ENCODE measurements at places on chromosomes 5 and 9. TPM values are rescaled to one million over a fixed set of nuclear protein-coding genes. Genes with fewer than 3 reads are reported as not detected.
A peak's percentile ranks its signal among the peaks of the same experiment; 100 is the strongest.

Gene INSL4
- total RNA-seq: not detected

Gene CCDC127
- 7.0 TPM for total RNA-seq

GRCh38 chr5:139901251-139901575 lies 105.6 kb downstream of the PSD2 start:
- H3K4me3 ChIP-seq: no peak overlapping the region
- H3K36me3 ChIP-seq: no peaks in the 10 kb centered on the region
- H3K27me3 ChIP-seq: peaks cover 23% of the 10 kb centered on the region
- no peak for DNase-seq
- no peaks in the 10 kb centered on the region for H3K4me1 ChIP-seq
- no peak overlapping the region for H3K27ac ChIP-seq

DNA sequence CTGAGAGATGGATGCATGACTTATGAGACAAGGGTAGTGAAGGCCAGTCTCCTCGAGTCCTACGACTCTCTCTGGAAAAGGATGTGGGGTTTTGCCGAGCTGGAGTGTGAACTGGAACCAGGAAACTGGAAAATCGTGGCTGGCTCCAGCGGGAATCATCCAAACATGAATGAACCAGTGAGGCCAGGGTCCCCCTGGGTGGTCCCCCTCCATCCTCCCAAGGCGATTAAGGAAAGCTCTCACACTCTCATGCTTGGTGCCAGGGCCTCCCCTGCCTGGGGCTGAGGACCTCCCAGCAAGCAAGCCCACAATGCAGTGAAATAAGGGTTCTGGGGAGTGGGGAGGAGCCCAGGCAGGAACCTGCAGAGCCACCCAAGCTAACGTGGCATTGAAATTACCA lies 9.6 kb upstream of the AMBP start:
- H3K4me3 ChIP-seq: no peak overlapping the region
- H3K36me3 ChIP-seq: no peaks in the 10 kb centered on the region

Gene ARAP3
- total RNA-seq: 3.2 TPM

DNA sequence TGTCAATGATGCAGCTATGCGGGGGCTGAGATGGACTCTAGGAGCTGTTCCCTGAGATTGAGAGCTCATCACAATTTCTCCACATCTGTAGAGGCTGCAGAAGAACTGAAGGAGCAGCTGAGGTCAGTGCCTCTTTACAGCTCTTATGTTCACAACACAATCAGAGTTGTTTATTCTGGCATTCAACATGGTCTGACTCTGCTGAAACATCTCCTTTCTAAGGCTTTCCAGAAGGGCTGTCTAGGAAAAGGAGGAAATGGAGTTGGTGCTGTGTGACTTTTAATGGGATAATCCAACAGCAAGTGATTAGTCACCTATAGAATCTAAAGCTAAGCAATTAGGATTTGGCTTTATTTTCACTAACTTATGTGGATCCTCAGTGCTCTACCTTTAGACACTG lies 6.0 kb downstream of the POU5F2 start:
- peaks cover 26% of the 10 kb centered on the region for H3K36me3 ChIP-seq
- H3K27me3 ChIP-seq: no peaks in the 10 kb centered on the region
- H3K4me1 ChIP-seq: no peaks in the 10 kb centered on the region
- DNase-seq: no peak
- H3K27ac ChIP-seq: no peak overlapping the region

- peaks cover 30% of the 10 kb centered on the region for H3K4me1 ChIP-seq
- no peak overlapping the region for H3K4me3 ChIP-seq
- H3K27ac ChIP-seq: peak overlapping the region; percentile 26
- H3K27me3 ChIP-seq: no peaks in the 10 kb centered on the region
- DNase-seq: peak; percentile 37
- H3K36me3 ChIP-seq: no peaks in the 10 kb centered on the region
These were observed 44.7 kb downstream of the RGS3 start for GRCh38 chr9:113508111-113508749.

- DNase-seq: no peak
- H3K36me3 ChIP-seq: no peaks in the 10 kb centered on the region
- no peaks in the 10 kb centered on the region for H3K4me1 ChIP-seq
- H3K4me3 ChIP-seq: no peak overlapping the region
These were observed 90.6 kb upstream of the HAND1 start for GRCh38 chr5:154568589-154568988.

GRCh38 chr5:156434471-156434870 lies 107.5 kb downstream of the SGCD start:
- no peak overlapping the region for H3K4me3 ChIP-seq
- no peaks in the 10 kb centered on the region for H3K36me3 ChIP-seq
- no peak for DNase-seq
- H3K27me3 ChIP-seq: peaks cover 9% of the 10 kb centered on the region
- H3K27ac ChIP-seq: no peak overlapping the region

Gene ISOC1
- total RNA-seq: 21.5 TPM

DNA sequence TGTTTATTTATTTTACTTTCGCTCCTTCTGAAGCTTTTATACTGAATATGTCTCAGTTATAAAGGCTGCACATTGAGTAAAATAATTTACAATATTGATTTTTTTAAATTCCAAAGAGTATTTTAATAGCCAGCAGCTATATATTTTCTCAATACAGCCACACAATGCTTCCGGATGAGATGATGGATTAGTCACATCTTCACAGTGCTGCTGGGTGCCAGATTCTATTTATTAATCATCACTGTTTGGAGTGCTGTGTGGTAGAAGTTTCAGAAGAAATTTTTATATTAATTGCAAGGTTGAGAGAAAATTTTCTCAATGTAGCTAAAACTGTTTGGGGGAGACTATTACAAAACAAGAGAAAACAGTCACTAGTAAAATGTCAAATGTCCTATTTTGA lies 989.8 kb downstream of the TLE4 start:
- H3K4me1 ChIP-seq: no peaks in the 10 kb centered on the region
- H3K4me3 ChIP-seq: no peak overlapping the region
- no peaks in the 10 kb centered on the region for H3K27me3 ChIP-seq
- DNase-seq: no peak
- no peak overlapping the region for H3K27ac ChIP-seq

DNA sequence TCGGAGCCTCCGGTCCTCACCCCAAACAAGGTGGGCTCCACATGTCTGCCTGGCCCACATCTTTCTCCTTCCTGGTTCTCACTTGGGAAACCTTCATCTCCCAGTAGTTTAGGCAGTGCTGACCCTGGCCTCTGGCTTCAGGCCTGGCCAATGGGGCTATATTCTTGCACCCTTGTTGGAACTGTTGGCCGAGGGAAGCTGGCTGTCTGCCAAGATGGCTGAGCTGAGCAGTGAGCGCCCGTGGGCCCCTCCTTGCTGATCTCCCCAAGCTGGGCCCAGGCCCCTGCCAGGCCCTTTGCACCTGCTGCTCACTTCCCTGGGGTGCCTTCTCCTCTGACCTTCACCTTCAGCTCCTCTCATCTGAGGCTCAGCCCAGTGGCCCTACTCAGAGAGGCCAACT lies 31.3 kb downstream of the TSPAN17 start:
- no peak overlapping the region for H3K4me3 ChIP-seq
- H3K36me3 ChIP-seq: no peaks in the 10 kb centered on the region

DNA sequence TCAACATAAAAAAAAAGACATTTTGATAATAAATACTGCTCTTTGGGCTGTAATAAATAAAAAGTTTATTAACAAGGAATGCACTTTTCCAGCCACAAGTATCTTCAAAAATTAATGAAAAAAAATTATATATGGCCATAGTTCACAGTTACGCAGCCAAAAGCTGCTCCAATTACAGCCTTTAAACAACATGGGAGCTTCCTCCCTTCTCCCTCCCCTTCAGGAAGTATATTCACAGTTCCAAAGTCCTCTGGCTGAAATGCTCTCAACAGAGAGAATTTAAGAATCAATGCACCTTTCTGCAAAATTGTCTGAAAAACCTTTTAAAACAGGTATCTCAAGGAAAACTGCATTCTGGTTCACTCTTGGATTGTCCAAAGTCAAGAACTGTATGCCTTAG lies 5.9 kb downstream of the PLK2 start:
- peaks cover 13% of the 10 kb centered on the region for H3K27me3 ChIP-seq
- H3K27ac ChIP-seq: no peak overlapping the region
- no peak for DNase-seq
- peaks cover 3% of the 10 kb centered on the region for H3K4me1 ChIP-seq
- H3K4me3 ChIP-seq: no peak overlapping the region

- no peak for DNase-seq
- H3K4me3 ChIP-seq: no peak overlapping the region
- H3K36me3 ChIP-seq: no peaks in the 10 kb centered on the region
- H3K27me3 ChIP-seq: no peaks in the 10 kb centered on the region
- no peak overlapping the region for H3K27ac ChIP-seq
These were observed 74.3 kb downstream of the MUSK start for GRCh38 chr9:110742741-110743371.

DNA sequence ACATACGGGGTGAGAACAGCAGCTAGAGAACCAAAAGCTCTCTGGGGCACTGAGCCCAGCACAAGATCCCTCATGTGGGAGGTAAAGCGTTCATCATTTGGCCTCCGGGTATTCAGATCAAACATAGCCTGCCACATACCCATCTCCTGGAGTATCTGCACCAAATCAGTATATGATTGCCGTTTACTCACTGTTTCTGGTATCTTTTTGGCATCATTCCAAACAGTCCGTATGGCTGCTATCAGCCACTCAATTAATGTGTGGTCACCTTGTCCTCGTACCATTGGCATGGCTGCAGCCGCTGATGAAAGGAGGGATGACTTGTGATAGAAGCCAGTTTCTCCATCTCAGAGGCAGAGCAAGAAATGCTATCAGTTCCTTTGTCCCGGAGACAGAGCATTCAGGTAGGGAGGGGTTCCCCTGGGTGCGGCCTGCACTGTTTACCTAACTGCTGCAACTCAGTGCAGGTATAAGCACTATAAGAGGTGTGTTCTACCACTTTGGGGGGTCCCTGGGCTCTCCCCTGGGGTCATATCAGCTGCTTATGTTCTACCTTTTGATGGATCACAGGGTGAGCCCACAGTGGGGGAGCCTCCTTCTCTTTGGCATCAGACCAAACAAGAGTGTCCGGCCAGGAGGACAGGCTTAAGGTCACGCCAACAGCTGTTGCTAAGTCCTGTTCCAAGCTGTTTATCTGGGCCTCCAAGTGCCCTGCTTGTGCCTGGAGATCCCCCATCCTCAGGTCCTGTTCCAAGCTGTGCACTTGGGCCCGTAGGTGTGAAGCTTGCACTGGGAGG lies 9.4 kb downstream of the DMAC1 start:
- peaks cover 19% of the 10 kb centered on the region for H3K36me3 ChIP-seq
- H3K4me1 ChIP-seq: peaks cover 8% of the 10 kb centered on the region
- H3K27me3 ChIP-seq: no peaks in the 10 kb centered on the region
- no peak overlapping the region for H3K4me3 ChIP-seq
- DNase-seq: no peak
- no peak overlapping the region for H3K27ac ChIP-seq

DNA sequence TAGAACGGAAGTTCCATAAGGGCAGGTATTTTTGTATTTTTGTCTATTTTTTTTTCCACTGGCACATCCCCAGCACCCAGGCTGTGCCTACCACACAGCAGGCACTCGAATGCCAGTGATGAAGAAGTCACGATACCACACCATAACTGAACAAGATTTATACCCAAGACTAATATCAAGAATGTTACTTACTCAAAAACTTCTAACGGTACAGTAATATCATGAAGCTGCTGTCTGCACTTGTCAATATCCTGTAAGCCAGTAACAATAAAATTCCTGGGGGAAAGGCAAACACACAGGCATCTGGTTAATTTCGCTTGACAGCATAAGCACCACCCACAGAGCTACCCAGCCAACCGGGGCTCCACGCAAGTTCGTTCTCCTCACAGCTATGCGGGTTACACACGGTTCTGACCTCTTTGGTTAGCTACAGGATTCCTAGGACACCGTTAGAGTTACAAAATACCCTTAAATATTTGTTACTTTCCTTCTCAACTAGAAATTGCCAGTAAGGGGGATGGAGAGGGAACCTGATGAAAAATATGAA lies 1.3 kb downstream of the MED10 start:
- peak overlapping the region; percentile 96 for H3K4me3 ChIP-seq
- H3K27ac ChIP-seq: peak overlapping the region; percentile 97
- DNase-seq: peak; percentile 27
- H3K4me1 ChIP-seq: peaks cover 38% of the 10 kb centered on the region
- H3K36me3 ChIP-seq: peaks cover 59% of the 10 kb centered on the region

GRCh38 chr5:90015584-90016018 lies 394.0 kb downstream of the CETN3 start:
- H3K4me1 ChIP-seq: no peaks in the 10 kb centered on the region
- no peaks in the 10 kb centered on the region for H3K27me3 ChIP-seq
- no peak overlapping the region for H3K27ac ChIP-seq
- H3K4me3 ChIP-seq: no peak overlapping the region
- no peak for DNase-seq

Gene NUDT12
- 4.7 TPM for total RNA-seq

Gene BRIX1
- total RNA-seq: 81.2 TPM

DNA sequence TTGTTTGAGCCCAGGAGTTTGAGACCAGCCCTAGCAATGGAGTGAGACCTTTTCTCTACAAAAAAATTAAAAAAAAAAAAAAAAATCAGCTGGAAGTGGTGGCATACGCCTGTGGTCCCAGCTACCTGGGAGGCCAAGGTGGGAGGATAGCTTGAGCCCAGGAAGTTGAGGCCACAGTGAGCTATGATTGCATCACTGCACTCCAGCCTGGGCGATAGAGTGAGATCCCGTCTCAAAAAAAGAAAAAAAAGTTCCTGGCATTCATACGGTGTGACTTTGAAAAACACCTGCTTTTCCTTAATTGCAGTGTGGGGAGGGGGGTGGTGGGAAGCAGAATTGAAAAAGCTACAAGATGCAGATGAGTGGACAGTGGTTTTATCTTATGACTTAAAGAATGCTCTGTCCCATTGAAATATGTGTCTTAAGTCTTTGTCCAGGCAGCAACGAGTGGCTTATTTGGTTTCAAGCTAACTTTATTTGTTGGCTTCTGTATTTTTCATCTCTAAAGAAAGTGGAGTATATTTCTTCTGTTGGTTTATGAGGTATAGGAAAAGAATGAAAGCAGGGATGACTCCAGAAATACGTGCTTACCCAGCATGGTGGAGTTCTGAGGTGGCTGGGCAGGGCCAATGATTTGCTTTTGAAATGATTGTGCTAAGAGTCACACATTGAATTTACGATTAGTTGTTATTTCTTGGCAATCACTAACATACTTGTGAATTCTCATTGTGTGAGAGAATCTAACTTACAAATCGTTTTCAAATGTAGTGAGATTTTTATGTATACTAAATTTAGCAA lies 27.8 kb downstream of the ROPN1L start:
- H3K27ac ChIP-seq: no peak overlapping the region
- H3K4me3 ChIP-seq: no peak overlapping the region
- H3K36me3 ChIP-seq: no peaks in the 10 kb centered on the region
- DNase-seq: no peak
- H3K4me1 ChIP-seq: peaks cover 8% of the 10 kb centered on the region
- H3K27me3 ChIP-seq: no peaks in the 10 kb centered on the region

DNA sequence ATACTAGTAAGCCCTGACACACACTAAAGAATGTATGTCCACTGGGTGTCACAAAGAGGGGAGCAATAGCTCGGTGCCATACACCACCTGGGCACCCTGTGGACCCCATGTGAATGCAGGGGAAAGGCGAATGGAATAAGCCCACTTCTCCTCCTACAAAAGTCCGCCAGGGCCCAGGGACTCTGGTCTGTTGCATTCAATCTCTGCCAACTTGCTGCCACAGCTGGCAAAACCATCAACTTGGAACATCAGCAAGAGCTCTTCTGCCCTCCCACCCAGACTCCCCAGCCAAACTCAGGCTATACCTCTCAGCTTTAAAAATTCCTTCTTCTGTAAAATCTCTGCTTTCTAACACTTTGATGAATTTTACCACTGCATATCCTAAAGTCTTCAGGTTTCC lies 54.5 kb downstream of the PFDN1 start:
- H3K36me3 ChIP-seq: peaks cover 32% of the 10 kb centered on the region
- no peak for DNase-seq
- H3K4me1 ChIP-seq: peaks cover 59% of the 10 kb centered on the region
- no peak overlapping the region for H3K4me3 ChIP-seq
- H3K27me3 ChIP-seq: no peaks in the 10 kb centered on the region

Data from activated CD4-positive, alpha-beta T cell treated with anti-CD3 and anti-CD28 coated beads for 36 hours (primary cell).